ENCODE measurements at places on chromosomes 7 and 10.

GRCh38 chr7:137953665-137954470 is 48.0 kb downstream of the CREB3L2 start:
- DNase-seq, result no peak

DNA sequence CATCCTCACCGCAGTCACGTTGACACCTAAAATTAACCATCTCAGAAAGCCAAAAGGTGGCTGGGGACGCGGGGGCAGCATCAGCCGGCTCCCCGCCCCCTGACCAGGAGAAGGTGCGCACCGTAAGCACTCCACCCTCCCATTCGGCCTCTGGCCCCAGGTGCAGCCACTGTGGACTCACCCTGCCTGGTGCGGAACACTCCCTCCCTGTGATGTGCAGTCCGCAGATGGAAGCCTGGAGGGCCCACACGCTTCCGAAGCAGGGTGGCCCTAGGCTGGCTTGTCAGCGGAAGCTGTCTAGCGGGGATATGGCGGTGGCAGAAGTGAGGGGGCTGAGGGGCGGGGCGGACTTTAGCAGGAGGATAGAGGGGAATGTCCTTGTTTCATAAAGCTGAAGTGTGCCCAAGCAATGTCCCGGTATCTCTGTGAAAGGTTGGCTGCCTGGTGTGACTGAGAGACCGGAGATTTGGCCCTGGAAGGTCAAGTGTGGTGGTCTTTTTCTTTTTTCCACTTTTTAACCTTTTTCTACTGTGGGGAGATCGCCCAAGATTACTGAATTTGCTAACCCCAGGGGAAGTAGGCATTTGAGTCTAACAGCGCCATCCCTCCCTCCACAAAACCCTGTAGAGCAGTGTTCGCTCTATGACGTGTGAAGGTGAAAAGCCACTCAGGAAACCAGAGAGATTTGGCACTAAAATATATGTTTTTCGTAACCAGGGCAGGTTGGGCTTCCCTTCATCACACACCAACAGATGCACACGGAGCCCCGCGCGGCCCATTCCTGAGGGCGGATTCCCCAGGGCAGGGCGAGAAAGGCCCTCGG is 74.7 kb downstream of the CXCL12 start:
- no peak for DNase-seq

DNA sequence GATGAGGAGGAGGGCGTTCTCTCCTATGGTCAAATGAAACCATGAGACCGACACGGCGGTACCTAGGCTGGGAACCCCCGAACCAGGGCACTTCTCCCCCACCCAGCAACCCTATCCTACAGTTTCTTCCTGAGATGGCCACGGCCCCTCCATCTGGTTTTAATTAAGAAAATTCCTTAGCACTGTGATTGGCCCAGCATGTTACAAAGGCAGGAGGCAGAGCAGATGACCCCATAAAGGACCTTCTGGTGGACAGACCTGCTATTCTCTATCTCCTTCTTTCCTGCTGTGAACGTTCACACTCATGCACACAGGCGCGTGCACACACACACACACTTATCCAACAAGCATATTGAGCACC is 129.4 kb downstream of the RGS10 start:
- DNase-seq, result no peak

- DNase-seq, result no peak
Observed at GRCh38 chr7:107118109-107118900, 50.5 kb upstream of the HBP1 start.

DNA sequence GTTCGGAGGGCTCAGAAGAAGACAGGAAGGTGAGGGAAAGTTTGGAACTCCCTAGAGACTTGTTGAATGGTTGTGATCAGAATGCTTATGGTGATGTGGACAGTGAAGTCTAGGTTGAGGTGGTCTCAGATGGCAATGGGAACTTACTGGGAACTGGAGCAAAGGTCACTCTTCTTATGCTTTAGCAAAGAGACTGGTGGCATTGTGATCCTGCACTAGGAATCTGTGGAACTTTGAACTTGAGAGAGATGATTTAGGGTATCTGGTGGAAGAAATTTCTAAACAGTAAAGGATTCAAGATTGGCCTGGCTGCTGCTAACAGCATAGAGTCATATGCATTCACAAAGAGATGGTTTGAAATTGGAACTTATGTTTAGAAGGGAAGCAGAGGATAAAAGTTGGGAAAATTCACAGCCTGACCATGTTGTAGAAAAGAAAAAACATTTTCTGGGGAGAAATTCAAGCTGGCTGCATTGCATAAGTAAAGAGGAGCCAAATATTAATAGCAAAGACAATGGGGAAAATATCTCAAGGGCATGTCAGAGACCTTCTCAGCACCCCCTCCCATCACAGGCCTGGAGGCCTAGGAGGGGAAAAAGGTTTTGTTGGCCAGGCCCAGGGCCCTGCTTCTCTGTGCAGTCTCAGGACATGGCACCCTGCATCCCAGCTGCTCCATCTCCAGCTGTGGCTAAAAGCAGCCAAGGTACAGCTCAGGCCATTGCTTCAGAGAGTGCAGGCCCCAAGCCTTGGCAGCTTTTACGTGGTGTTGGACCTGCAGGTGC is 26.0 kb upstream of the ARHGAP12 start:
- no peak for DNase-seq

DNA sequence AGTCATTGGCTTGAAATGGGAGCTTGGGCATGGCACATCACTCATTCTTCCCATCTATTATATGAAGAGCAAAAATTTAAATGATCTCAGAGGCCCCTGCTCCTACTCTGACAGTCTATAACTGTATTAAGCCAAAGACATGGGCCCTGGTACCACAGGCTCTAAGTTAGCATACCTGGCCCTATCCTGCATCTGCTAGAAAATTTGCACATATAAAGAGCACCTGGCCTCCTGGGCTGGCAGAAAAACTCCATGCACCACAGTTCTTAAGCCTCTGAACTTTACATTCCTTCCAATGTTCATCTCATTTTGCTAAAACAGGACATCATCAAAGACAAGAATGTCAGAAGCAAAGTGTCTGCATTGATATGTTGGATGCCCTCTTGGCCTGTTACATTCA is 29.6 kb upstream of the ANK3 start:
- no peak for DNase-seq

DNA sequence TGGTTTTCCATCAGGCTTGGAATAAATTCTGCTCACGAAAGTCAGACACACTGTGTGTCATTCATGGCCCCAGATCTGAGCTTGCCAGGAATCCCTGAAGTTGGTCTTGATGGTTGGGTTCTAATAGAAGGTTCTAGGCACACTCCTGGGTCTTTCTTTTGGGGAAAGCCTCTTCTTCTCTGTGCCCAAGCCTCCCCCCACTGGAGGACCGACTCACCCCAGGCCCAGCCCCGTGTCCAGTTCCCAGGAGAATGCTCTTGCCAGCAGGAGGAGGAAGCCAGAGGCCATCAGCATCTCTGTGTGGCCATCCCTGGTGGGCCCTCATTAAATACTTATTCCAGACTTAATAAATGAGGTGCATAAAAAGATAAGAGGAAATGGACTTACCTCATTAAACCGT is 548.0 kb downstream of the TCERG1L start:
- no peak for DNase-seq

DNA sequence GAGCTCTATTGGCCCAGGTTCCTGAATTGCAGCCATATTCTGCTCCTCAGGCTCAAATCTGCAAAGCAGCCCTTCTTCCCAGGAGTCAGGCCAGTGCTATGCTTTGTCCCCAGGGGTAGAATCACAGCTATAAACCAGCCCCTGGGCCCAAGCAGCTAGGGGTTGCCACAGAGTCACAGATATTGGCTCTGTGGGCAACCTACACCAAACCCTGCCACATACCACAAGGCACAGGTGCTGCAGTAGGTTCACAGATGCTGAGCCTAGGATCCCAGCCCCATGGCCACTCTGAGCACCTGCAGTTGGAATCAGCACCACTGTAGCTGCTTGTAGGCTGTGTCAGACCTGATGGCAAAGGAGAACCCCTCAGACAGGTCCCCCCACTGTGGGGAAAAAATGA is 43.1 kb upstream of the CAMK2B start:
- DNase-seq, result no peak

GRCh38 chr7:2972835-2973161 is 70.9 kb downstream of the CARD11 start:
- DNase-seq, result no peak

Measured in activated CD8-positive, alpha-beta memory T cell treated with anti-CD3 and anti-CD28 coated beads for 4 hours (primary cell).